NCI-H2029 treated with DMSO at 0.1 percent for 48 hours (cell line): ENCODE measurements at places on chromosomes 11 and 22.

DNA sequence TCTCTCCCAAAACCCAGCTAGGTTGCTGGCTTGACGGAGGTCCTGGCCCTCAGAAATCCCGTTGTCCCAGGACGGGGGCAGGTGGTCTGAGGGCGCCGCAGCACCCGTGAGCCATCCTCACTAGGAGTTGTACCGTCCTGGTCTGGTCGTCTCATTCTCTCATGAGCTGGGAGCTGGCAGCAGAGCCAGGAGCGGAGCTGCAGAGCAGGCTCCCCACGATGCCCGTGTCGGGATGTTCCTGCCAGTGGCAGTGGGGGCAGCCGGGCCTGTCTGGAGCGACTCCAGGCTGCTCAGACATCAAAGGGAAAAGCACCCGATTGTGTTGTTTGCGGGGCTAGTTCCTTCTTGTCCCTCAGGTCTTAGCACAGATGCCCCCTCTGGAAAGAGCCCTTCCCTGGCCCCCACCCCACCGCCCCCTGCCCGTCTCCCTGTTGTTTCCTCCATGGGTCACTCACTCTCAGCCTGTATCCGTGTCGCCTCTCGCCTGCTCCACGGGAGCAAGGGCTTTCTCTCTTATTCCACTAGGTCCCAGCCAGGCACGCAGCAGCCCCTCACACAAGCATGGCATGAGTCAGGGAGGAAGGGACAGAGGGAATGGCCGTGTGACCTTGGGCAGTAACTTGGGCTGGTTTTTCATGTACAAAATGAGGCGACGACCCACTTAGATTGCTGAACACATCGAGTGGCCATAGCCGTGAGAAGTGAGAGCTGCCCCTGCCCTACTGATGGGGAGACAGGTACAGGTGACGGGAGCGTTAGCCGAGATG is 23.2 kb upstream of the MGAT3 start:
- DNase-seq: no peak

GRCh38 chr11:85886089-85887056 is 31.2 kb downstream of the CCDC83 start:
- no peak for DNase-seq

DNA sequence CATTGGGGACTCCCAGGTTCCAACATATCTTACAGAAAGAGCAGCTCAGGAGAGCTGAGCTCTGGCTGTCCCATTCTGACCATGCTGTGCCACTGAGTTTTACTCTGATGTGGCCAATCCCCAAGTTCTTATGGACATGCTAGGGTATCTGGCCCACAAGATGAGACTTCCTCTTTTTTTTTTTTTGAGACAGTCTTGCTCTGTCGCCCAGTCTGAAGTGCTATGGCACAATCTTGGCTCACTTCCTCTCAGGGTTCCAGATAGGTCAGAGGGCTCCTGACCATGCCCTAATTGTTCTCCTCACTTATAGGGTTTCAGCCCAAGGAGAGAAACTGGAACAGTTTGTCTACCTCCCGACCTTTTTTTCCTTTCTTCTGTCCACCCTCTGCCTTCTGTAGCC is 152.3 kb upstream of the CCDC90B start:
- DNase-seq: no peak

GRCh38 chr22:20656902-20657836 is 116.7 kb upstream of the SERPIND1 start:
- DNase-seq: no peak

DNA sequence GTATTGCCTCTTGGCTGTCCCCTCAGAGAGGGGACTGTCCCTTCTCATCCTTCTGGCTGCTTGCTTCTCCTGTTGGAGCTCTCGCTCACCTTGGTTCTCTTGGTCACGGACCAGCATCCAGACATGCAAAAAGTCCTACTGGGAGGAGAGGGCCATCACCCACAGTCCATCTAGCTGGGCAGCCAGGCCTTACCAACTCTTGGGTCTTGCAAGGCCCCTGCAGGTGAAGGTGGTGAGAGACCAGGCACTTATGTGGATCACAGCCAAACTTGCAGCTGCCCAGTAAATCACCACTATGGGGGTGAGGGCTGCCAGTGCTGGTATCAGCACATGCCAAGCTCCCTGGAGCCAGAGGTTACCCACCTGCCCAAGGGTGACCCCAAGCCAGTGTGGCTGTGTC is 36.3 kb downstream of the KCNQ1OT1 start:
- DNase-seq: no peak

GRCh38 chr11:77497368-77497767 is 23.5 kb upstream of the PAK1 start:
- no peak for DNase-seq

- DNase-seq: no peak
These were observed 458 bp downstream of the FXYD6 start for GRCh38 chr11:117876059-117876340.

- DNase-seq: no peak
These were observed 266.0 kb upstream of the MTNR1B start for GRCh38 chr11:92703449-92703830.

GRCh38 chr11:101429703-101430540 is 153.9 kb downstream of the TRPC6 start:
- no peak for DNase-seq

- no peak for DNase-seq
These were observed 58.4 kb upstream of the GAB2 start for GRCh38 chr11:78476066-78476465.

DNA sequence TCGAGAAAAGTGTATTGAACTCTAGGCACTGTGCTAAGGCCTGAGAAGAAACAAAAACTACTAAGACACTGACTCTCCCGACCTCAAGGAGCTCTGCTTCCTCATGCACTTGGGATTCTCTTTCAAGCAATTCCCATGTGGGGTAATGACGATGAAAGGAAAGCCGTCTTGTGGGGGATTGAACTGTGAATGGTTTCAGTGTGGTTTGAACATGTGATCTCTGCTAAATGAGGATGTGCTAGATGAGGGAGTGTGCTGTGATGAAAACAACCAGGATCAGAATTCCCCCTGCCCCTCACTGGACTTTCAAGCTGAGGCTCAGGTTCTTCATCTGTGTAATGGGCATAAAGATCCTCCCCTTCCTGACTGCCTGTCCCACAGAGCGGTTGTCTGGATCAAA is 74.9 kb downstream of the DEPDC5 start:
- no peak for DNase-seq

DNA sequence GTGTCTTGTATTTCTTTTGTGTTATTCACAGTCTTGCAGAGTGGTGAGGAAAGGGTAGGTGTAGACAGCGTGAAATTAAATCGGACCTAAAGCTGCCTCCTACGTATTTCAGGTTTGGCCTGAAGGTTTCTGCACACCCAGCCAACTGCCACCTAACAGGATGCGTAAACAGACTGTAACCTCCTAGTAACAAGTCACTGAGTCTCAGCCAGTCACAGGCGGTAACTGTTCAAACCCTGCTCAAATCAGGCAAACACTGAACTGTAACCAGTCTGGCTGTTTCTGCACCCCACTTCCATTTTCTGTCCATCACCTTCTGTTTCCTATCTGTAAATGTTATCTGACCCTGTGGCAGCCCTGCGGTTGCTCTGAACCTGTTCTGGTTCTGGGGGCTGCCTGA is 87.1 kb downstream of the ADAMTS15 start:
- DNase-seq: no peak

DNA sequence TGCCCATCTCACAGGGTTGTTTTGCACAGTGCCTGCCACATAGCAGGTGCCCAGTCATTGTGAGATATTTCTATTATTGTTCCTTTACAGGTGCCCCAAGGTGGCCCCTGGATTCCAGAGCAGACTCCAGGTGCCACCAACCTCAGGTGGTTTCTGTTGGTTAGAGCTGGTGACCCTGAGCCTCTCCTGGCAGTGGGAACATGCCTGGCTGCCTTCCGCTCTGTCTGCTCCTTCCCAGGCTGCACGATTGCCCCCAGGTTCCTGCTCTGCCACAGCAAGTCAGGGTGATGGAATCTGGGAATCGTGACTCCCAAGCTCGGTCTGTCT is 12.6 kb upstream of the OMP start:
- no peak for DNase-seq

GRCh38 chr11:33089776-33090175 is 50.4 kb downstream of the TCP11L1 start:
- DNase-seq: no peak

GRCh38 chr22:47031628-47031915 is 269.1 kb downstream of the TBC1D22A start:
- no peak for DNase-seq

DNA sequence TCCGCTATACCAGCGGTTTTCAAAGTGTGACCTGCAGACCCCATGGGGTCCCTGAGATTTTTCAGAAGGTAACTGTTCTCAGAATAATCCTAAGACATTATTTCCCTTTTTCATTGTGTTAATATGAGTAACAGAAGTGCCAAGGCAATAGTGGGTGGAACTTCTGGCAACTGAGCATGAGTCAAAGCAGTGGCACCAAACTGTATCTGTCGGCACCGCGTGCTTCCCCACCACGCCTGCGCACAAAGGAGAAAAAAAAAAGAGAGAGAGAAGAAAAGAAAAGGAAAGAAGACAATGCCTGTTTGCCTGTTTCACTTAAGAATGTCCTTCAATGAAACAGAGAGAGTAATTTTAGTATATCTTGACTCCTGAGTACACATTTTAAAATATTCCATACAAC is 679.9 kb downstream of the OPCML start:
- DNase-seq: no peak

- DNase-seq: no peak
These were observed 88.0 kb upstream of the DBX1 start for GRCh38 chr11:20248121-20248772.

DNA sequence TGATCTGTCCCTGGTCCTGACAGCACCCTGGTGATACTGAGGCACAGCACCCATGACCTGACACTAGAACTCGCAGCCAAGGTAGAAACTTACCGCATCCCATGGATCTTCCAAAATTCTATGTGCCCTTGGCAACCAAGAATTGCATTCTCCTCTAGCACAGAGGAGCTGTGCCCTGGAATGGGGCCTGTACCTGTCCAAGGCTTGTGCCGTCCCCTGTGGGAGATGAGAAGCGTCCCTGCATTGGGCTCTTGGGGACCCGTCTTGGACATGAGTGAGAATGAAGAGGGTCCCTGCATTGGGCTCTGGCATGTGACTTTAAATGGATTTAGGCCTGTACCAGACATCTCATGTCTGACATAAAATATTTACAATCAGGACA is 67.1 kb downstream of the GGTLC2 start:
- DNase-seq: no peak

DNA sequence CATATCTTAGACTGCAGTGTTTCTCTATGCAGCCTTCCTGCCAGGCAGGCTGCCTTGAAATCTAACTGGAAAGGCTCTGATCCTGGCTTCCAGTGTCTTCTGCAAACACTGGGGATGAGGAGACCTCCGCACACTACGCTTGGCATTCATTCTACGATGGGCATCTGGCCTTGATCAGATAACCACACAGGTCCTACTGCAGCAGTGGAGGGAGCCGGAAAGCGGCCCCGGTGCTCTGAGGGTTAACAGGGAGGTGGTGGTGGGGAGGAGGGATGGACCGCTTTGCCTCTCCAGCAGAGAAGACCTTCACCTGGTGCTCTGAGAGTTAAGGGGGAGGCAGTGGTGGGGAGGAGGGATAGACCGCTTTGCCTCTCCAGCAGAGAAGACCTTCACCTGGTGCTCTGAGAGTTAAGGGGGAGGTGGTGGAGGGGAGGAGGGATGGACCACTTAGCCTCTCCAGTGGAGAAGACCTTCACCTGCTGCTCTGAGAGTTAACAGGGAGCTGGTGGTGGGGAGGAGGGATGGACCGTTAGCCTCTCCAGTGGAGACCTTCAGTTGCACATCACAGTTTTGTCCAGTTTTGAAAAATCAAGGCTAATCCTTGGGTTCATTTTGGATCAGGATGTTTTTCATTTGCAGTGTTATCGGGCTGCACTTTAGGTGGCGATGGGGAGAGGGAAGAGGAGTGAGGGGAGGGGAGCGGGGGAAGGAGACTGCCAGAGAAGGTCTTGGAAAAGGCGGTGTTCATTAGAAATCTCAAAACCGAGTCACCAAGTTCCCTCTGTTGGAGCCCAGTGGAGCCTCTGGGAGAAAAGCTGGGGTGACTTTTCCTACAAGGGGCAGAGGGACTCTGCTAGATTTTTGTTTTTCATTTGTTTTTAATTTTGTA is 5.6 kb downstream of the GAL start:
- DNase-seq: no peak

DNA sequence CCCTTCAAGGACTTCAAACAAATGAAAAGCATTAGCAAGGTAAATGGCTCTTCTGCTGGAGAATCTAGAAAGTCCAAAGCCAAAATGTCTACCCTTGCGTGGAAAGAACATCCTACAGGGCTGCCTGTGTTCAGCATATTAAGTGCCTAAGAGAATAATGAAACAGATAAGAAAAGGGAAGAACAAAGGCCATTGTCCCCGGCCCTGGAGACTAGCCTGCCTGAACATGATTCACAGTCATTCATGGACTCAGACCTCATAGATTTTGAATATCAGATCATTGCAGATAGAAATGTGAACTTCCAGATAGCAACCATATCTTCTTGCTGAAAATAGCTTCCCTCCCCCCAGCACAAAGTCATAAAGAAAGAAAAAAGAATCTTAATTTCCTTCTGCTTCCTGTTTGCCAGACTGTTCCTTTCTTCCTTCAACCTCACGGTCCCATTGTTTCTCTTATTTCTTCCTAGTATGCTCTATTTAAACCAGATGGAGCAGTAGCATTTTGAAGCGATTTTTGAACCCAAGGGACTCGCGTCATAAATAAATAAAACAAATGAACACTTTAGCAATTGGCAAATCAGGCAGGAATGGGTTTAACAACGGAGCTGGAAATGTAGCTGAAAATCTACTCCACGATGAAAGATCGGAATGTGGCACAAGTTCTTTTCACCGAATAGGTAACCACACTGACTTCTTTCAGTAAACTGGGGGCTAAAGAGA is 408.2 kb upstream of the CCDC90B start:
- DNase-seq: no peak

GRCh38 chr22:20035375-20036083 is 14.6 kb downstream of the TANGO2 start:
- no peak for DNase-seq

DNA sequence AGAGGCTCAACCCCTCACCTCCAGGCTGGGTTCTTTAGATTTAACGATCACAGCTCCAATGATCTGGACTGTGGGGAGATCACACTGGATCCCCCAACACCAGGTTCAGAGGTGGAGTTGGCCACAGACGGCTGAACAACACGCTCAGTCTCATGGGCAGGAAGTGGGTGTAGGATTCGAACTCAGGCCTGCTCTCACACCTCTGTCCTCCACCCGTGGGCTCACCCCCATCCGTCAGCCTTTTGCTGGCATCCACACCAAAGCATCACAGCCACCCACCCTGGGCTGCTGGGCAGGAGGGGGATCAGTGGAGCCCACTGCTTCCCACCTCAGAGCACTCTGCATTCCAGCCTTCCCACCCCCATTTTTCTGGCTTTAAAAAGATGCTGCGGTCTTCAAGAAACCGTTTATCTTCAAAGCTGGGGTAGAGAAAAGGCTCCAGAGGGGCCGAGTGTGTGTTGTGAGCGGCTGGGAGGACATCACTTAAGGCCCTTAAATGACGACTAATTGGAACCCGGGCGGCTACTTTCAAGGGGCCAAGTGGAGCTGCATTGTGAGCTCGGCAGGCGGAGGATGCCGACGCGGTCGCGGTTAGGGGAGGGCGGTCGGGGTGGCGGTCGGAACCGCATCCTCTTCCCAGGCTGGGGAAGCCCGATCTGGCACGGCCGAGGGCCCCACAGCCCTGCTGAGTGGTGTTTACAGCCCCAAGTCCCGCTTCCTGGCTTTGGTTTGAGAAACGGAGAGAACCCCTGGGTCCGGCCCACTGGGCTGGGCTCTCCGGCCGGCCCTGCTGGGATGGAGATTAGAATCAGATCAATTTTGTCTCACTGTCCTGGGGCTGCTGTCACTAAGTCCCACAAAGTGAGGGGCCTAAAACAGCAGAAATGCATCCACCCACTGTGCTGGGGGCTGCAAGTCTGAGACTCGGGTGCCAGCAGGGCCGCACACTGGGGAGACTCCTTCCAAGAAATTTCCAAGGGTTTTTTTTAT is 15.9 kb upstream of the FGF3 start:
- no peak for DNase-seq
